Hematopoietic multipotent progenitor cell treated with erythropoietin and hydrocortisone succinate and interleukin-3 and kit ligand, for 6 days (in vitro differentiated cells): ENCODE measurements at places on chromosomes 12 and 14.

DNA sequence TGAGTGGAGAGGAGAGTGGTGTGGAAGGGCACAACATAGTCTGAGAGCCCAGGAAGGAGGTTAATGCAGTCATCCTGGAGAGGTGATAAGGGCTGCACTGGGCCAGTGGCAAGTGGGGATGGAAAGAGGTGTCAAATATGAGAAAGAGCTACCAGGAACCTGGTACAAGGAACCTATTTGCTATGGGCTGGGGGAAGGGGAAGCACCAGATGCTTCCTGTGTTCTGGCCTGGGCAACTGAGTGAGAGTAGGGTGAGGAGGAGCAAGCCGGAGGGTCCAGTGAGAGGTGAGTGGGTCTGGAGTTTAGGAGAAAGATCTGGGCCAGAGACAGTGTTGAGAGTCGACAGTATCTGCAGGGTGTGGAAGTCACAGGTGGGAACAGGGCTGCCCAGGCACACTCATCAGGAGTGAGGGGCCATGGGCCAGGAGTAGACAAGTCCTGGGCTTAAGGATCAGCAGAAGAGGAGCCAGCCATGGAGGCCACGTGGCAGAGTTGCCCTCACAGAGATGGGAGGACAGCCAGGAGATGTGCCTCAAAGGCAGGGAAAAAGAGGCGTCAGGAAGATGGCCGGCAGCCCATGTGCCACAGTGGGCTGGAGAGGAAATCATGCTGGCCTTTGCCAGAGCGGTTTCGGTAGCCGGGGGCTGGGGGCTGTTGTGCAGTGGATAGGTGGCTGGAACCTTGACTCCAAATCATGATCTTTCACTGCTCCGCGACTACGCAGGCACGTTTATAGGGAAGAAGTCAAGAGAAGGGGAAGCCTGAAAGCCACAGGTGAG lies 2.9 kb upstream of the AQP6 start:
- DNase-seq: no peak

DNA sequence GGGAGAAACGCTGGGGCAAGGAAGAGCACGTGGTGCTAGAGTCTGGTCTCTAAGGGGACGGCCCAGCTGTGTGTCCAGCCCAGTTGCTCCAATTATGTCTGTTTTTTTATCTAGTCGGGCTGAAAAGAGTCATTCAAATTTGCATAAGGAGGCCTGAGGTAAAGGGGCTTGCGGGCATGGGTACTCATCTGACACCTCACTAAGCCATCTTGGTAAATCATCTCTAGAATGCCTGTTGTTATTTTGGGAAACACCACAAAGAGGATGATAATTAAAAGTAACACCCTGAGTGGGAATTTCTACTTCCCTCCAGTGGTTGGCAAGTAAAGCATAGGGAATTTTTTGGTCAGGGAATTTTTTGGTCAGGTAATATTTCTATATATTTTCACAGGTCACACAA lies 196.1 kb upstream of the ALG10B start:
- DNase-seq: no peak

DNA sequence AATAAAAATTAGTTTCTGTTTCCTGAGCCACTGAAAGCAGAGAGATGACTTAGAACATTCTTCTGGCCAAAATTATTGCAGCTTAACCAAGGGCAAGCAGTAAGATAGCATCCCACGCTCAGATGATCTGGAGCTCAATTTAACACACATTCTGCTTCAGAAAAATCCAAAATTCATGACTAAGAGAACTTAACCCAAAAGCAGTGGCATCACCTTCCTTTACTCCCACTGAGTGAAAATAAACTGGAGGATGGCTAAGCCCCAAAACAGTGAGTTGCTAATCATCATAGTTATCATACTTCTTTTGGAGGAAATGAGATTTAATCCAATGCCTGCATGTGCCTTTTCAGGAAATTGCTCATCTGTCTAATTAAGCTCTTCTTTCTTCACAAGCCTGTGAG lies 195.4 kb downstream of the DUSP6 start:
- DNase-seq: no peak

DNA sequence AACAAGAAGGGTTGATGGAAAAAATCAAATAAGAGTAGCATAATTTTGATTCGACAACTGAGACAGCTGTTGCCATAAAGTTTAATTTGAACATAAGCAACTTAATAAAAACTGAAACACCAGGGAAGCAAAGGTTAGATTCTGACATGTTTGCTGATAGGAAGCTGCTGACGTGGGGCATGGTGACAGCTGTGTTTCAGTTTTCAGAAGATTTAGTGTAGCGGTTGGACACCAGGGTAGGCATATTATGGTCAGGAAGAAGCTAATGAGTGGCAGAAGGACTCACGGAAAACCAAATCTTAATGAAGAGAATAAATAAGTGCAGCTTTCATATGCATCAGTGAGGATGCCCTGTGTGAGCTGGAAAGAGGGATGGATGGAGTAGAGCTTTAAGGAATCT lies 336.7 kb upstream of the RPL10L start:
- DNase-seq: no peak

DNA sequence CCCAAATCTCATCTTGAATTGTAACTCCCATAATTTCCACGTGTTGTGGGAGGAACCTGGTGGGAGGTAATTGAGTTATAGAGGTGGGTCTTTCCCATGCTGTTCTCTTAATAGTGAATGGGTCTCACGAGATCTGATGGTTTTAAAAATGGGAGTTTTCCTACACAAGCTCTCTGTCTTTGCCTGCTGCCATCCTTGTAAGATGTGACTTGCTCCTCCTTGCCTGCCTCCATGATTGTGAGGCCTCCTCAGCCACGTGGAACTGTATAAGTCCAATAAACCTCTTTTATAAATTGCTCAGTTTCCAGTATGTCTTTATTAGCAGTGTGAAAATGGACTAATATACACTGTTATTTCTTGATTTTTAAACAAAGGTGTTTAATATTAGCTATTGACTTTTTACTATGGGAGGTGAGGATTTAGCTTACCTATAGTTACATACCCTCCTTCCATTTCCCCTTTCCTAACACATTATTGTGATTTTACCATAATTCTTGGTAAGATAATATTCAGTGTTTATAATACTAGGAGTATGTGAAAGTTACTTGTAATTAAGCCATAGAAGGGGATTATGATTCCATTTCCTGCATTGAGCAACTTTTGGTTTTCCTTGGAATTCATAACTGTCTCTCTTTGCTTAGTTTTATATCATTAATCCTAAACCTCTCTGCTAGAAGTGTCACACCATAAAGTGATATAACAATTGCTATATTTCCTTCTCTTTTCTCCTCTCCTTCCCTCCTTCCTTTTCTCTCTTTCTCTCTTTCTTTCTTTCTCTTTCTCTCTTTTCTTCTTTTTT lies 151.0 kb upstream of the KRAS start:
- no peak for DNase-seq

- no peak for DNase-seq
Measured at GRCh38 chr14:100898465-100898864, 5.1 kb downstream of the RTL1 start.

DNA sequence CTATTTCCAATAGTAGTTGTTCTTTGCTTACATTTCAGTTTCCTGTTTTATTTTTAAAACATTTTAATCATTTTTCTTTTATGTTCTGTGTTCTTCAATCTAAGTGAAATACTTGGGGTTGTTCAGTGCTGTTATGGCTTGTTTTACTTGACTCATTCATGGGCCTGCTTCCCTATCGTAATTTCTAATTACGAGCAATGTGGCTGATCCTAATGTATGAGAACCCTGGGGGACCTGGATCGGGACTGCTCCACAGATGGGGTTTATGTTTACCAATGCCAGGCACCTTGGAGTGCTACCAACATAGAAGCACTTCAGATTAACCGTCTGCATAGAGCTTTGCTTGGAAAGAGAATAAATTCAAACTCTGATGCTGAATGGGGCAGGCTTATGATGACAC lies 29.8 kb downstream of the TECPR2 start:
- DNase-seq: no peak

DNA sequence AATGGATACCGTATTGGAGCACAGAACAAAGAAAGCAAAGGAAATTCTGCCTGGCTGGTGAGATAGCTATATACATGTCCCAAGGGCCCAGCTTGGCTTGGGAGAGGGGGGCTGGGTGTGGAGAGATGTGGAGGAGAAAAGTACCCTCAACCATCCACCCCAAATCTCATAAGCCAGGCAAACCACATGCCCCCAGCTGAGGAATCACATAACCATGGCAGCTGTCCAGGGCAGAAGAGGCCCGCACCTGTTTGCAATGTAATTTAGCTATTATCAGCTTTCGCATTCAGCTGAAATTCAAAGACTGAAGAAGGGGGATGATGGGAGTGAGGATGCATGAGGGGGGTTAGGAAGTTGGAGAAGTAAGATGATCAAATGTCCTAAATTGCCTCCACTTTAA lies 196.1 kb downstream of the TBX5 start:
- DNase-seq: no peak

DNA sequence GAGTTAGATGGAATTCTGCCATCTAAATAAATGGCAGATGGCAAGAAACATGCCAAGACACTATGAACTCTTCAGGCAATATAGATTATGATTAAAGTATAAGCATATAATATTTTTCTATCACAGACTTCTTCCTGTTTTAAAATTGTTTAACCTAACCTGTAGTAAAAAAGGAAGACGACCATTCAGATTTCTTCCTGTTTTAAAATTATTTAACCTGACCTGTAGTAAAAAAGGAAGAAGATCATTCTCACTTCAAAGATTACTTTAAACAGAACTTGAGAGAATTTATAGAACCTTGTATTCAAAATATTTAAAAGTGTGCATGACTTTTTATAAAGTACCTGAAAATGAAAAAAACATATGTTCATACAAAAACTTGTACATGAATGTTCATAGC lies 63.5 kb downstream of the RPS6KA5 start:
- DNase-seq: no peak

DNA sequence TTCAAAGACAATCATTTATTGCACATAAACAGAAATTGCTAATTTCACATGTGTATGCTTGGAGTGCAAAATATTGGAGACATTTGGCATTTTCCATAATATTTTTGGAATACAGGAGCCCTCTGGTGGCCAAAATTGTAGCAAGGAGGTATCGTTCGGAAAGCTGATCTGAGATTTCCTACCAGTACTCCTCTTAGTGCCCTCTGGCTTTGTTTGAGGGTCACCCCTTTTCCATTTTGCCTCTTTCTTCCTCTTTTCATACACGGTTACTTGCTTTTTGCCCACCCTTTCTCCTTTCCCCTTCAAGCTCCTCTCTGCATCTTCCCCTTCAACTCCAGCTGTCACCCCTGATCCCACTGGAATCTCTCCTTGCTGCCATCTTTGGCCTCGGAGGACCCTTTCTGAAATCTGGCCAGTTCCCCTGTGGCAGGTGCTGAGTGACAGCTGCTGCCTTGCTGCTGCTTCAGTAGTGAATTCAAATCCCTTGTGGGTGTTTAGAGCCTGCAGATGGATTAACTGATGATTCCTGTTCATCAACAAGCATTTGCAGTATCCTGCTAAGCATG lies 164.6 kb upstream of the PARP11 start:
- peak; percentile 64 for DNase-seq

GRCh38 chr14:100895411-100895810 lies 8.1 kb downstream of the RTL1 start:
- no peak for DNase-seq

DNA sequence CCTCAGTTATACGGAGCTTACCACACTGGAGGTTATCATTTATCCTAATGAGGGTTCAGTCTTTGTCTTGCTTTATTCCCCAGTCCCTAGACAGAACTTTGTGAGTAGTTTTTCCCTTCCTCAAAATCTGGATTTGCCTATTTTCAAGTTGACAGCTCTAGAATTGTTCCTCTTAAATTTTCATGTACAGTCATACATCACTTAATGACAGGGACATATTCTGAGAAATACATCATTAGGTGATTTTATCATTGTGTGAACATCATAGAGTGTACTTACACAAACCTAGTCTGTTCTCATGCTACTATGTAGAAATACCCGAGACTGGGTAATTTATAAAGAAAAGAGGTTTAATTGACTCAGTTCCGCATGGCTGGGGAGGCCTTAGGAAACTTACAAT lies 3.1 kb downstream of the PRKAB1 start:
- DNase-seq: no peak

GRCh38 chr12:3133405-3133783 lies 56.2 kb downstream of the TSPAN9 start:
- no peak for DNase-seq

GRCh38 chr12:124927201-124928094 lies 13.0 kb upstream of the UBC start:
- peak; percentile 94 for DNase-seq

DNA sequence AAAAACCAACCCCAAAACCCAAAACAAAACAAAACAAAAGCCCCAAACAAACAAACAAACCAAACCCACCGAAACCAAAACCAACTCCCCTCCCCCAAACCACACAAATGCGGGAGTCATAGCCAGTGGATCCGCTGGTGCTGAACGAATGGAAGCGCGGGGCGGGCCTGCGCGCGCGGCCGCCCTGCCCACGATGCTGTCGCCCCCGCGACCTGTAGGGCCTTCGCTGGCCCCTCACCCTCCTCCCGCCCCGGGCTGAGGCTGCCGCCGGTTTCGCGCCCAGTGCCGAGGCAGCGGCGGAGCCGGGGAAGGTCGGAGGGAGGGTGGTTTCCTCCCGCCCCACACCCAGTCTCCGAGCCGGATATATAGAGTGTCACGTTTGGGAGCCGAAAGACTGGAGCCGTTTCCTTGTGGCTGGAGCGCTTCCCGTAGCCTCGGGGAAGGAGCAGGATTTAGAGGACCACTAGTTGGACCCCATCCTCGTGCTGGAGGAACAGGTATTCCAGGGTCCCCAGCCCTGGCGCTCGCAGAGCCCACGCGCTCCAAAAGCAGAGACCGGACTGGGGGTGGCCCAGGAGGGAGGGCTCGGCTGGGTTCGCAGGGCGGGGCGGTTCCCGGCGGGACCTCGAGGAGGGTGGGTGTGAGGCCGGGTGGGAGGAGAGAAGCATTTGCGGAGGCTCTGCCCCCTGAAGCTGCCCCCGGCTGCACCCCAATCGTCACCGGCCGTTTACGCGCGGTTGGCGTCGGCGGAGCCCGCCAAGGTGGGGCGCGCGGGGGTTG lies at the start of gene FAR2:
FAR2 (plus strand) TSS at position 368 of the 780 bp plus-strand sequence. CDS start 121,172 bp downstream, outside the sequence.
- peak; percentile 92 for DNase-seq

- DNase-seq: peak; percentile 56
Measured at GRCh38 chr12:94980577-94980976, 22.9 kb downstream of the NDUFA12 start.

GRCh38 chr14:25053585-25053984 lies 3.6 kb upstream of the STXBP6 start:
- no peak for DNase-seq

GRCh38 chr14:54848910-54849309 lies 53.7 kb downstream of the GCH1 start:
- no peak for DNase-seq

- no peak for DNase-seq
Measured at GRCh38 chr14:72610831-72611200, 283.1 kb downstream of the DPF3 start.

- no peak for DNase-seq
Measured at GRCh38 chr14:102264355-102264754, 40.6 kb downstream of the MOK start.

- no peak for DNase-seq
Measured at GRCh38 chr14:55514819-55515490, 65.1 kb upstream of the KTN1 start.

GRCh38 chr14:96808619-96809406 lies 11.6 kb downstream of the VRK1 start:
- peak; percentile 51 for DNase-seq

GRCh38 chr14:102993523-102993922 lies 63.8 kb downstream of the CDC42BPB start:
- DNase-seq: no peak
